ENCODE measurements at places on chromosomes 13 and 19.
A peak's percentile ranks its signal among the peaks of the same experiment; 100 is the strongest.

GRCh38 chr13:109869312-109870237, 83.2 kb upstream of the IRS2 start:
- peak; percentile 19 for DNase-seq

DNA sequence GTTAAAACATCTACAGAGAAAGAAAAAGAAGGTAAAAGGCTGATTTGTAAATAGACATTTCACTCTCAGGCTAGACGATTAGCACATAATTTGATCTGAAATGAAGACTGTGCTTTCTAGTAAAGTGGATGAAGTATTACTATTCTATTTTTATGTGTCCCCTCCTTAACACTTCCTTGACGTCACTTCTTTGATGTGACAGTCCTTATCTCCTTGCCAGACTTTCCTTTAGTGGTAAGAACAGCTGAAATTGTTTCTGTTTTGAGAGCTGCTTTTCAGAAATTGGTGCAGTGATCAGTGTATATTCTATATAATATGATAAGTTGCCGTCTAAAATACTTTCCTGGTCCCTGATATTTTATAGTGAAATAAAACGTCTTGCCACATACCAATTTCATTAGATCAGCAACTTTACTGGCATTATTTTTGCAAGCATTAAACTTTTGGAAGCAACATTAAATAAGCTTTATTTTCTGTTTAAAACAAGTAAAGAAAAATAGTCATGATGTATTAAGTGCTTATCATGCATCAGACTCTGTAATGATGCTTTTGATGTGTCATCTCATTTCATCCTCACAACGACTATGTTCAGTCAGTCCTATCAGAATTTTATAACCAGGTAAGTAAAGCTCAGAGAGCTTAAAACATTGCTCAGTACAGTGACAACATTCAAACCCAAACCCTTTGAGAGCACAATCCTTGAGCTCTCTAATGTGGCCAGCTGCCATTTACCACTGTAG, 210.3 kb upstream of the PCDH9 start:
- DNase-seq, result no peak

DNA sequence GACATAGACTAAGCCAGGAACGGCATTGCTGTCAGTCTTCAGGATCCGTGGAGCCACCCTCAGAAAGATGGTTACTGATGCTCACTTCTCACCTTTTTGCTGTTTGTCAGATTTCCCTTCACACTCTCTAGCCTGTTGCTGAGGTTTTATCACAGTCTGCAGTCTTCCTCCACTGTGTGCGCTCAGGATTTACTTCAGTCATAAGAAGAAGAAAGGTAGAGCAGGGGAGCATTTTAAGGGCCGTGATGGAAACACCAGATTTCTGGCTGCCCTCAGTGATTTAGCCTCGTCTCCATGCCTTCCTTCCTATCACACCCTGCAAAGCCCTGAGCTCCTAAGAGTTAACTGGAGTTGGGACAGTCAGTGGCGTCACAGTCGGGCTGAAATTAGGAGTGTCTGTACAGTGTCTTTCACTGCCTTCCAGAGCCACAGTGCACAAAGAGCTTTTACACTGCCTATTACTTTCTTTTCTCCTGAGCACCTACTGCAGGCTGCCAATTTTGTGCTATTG, 60.0 kb upstream of the GPR183 start:
- no peak for DNase-seq

DNA sequence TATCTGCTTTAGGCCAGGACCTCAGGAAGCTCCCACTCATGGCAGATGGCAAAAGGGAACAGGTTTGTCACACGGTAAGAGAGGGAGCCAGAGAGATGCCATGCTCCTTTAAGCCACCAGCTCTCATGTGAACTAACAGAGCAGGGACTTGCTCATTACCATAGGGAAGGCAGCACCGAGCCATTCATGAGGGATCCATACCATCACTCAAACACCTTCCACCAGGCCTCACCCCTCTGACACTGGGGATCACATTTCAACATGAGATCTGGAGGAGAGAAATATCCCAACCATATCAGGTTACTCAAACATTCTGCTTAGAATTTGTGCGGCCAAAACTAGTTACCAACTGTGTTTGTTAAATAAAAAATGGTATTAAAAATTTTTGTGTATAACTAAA, 427.0 kb downstream of the UQCRFS1 start:
- DNase-seq, result no peak

DNA sequence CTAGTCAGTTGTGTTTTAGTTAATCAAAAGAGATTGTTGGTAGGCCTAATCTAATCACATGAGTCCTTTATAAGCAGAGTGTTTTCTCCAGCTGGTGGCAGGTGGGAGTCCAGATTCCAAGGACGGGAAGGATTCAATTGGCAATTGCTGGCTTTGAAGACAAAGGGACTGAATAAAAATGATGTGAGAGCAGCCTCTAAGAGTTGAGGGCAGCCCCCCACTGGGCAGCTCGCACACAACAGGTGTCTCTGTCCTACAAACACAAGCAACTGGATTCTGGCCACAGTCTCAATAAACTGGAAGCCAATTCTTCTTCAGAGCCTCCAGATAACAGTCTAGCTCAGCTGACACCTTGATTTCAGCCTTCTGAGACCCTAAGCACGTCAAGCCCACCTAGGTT, 915.2 kb downstream of the PCDH9 start:
- DNase-seq, result no peak

DNA sequence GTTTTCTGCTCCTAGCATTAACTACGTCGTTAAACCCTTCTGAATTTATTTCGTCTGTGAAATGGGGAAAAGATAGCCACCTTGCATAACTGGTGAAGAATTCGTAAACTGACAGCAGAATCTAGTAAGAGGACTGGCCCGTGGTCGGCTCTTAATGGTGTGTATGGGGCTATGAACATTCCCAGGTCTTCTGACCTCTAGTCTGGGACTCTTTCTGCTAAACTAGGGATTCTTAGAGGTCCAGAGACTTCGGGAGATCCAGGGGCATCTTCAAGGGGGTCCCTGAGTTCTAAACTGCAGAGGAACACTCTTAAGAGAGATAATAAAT, 231.1 kb upstream of the SERP2 start:
- no peak for DNase-seq

DNA sequence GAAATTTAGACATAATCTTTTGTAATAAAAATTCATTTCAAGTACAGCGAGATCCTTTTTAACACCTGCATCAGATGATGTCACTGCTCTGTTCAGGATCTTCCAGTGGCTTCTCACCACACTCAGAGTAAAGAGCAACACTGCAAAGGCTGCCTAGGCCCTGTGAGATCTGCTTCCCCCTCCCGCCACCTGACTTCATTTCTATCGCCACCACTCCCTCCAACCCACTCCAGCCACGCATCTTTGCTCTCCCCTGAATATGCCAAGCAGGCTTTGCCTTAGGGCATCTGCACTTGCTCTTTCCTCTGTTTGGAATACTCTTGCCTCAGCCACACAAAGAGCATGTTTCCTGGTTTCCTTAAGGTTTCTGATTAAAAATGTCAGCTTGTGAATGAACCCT, 58.3 kb downstream of the MBNL2 start:
- no peak for DNase-seq

DNA sequence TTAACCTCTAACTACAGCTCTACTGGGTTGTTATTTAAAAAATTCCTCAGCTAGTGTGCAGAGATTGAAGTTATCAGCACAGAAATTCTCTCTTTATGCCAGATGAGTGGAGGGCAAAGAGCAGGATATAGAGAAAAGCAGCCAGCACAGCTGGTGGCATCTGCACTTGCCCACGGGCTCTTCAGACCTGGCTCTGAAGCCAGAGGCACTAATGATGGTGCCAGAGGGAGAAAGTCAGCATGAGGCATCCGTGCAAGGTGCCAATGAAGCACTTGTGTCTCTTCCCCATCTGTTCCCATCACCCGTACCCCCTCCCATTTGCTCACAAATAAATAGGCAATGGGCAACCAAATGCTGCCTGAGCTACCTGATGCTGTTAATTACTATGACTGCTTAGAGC, 138.9 kb downstream of the OLFM4 start:
- DNase-seq, result no peak

DNA sequence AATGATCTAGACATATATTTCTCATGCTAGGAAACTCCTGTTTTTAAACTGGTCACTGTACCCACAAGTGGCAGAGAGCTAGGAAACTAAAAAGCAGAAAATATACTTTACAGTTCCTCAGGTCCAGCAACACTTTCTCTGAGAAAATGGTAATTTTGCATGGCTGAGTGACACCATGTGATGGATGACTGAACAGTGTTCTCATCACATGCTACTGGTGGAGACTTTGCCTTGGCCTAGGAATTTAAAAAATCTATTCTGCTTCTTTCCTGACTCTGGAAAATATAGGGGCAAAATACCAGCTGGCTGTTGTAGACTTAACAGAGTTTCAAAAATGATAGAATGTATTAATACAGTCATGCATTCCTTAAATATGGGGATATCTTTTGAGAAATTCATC, 50.0 kb downstream of the LATS2 start:
- no peak for DNase-seq

GRCh38 chr19:42155796-42156195, 23.6 kb upstream of the POU2F2 start:
- no peak for DNase-seq

DNA sequence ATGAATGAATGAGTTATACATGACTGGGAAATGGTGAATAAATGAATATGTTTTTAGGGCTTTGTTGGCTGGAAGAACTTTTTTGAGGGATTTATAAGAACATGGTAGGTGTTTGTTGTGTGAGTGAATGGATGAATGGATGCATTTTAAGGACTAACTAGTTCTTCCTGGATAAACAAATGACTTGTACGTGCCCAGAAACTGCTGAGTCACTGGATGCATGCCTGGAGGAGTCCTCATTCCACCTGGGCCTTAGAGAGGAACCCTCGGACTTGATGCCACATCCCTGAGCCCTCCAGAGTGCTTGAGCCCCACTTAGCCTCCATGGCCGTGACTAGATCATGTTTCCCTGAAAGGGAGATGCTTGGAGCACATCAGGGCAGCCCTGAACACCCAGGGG, 153.4 kb downstream of the DPF1 start:
- DNase-seq, result peak; percentile 27

- DNase-seq, result peak; percentile 99
These were observed at the start of gene TOMM40 for GRCh38 chr19:44891016-44891882. TOMM40 (plus strand) TSS chr19:44891254; CDS start chr19:44891416, 162 bp downstream.

DNA sequence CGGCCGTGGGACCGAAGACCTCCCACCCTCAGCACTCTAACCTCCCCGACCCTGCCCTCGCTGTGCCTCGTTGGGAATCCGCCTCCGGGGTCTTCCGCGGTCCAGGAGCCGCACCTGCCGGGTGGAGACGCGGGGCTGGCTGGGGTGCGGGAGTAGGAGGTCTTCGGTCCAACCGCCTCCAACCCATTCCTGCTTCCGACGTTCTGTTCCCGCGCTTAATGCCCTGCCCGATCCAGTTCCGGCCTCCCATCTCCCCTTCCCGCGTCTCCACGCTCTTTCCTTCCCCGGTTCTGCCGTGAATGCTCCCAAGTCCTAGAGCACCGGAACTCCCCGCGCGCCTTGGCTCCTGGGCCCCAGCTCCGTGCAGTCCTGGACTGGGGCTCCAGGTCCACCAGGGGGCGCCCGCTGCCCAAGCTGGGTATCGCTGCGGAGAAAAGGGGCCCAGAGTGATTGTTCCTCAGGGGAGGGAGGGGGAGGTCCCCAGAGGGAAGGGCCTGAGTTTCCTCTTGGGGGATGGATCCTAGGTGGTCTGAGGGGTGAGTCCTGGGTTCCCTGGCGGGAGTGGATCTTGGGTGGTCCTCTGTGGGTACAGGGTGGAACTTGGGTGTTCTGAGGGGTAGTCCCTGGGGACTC, 14.1 kb upstream of the TNFSF9 start:
- DNase-seq, result peak; percentile 81

DNA sequence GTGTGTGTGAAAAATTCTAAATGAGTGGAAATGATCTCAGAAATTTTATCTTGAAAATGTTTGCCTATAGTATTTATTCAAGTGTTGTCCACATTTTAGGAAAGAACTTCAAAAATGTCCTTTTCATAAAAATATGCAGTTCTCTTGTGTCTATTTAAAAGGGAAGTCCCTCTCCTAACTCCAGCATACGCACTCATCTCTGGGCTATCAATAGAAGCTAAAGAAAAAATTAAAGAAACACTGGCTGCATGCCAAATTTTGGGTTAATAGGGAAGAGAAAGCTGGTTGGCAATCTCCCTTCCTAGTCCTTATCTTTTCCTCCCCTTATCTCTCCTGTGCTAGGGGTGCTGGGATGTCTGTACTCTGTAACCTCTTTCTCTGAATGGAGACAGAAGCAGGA, 313.3 kb downstream of the ENOX1 start:
- DNase-seq, result no peak

DNA sequence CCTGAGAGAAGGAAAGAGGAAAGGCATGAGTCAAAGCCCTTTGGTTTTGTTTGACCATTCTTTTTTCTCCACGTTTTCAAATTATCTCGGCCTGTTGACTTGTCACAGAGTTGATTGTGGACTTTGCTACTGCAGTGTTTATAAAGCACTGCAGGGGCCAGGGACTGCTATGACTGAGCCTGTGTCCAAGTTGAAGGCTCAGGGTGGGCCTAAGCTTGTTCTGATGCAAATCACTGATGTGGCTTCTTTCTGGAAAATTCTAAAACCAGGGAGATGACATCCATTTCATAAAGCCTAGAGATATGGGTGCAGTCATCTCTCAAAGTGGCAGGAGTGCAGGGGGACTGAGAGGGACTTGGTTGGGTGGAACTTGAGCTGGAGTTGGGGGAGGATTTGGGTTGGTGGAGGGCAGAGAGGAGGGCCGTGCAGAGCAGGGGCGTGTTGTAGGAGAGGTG, 1.2 kb upstream of the CXCL17 start:
- DNase-seq, result no peak

DNA sequence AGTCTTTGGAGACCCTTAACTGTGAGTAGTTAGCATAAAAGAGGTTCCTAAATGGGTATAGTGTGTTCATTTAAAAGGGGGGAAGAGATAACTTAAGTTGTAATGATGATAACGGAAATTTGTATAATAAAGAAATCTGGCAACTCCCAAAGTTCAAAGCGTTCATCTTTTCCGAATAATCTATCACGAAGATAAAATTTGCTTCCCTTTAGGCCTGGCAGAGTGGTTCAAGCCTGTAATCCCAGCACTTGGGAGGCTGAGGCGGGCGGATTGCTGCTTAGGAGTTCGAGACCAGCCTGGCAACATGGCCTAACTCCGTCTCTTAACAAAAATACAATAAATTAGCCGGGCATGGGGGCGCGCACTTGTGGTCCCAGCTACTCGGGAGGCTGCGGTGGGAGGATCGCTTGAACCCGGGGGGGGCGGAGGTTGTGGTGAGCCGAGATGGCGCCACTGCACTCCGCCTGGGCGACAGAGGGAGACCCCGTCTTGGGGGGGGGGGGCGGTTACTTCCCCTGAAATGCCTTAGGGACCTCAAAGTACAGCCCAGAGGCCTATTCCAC, 934 bp downstream of the N4BP2L2 start:
- DNase-seq, result no peak

- peak; percentile 6 for DNase-seq
These were observed 485.3 kb downstream of the SLITRK6 start for GRCh38 chr13:85313761-85314503.

Data from NCI-H460 (cell line).